CD4-positive, alpha-beta T cell (primary cell): ENCODE measurements at places on chromosomes 12 and 14.

GRCh38 chr14:99772371-99773283 lies 20.6 kb upstream of the EML1 start:
- no peaks in the 10 kb centered on the region for H3K36me3 ChIP-seq
- no peak overlapping the region for H3K4me3 ChIP-seq
- no peak for DNase-seq
- no peak overlapping the region for H3K27ac ChIP-seq

DNA sequence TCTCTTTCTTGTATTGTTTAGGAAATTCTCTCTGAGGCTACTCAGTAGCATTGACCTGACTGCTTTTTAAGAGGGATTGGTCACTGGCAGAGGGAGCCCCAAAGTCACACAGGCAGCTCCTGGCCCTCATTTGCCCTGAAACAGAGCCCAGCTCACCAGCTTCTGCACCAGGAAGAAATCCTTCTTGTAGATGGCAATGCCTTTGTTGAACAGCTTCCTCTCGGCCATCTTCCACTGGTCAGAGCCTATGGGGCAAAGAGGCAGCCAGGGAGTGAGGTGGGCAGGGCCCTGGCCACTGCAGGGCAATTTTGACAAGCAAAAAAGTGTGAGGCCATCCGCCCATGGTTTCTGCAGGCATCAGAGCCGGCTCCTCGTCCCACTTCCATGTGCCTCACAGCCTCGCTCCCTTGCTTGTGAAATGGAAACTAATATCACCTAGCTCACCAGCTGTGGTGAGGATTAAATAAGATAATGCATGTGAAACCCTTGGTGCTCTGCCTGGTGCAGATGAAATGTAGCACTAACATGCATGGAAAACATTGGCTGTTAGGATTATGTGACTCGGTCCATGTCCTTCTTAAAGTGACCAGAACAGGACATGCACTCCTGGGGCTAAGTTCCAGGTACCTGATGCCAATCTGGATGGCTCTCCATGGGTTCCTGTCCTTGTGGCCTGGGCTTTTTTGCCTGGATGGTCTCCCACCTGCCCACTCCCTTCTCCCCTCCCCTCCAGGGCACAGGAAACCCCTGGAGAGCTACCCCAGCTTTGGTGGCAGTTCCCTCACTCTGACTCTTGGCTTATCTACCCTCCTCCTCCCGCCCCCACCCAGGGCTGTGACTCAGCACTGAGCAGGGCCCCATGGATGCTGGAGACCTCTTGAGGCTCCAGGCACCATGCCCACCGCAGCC lies 11.2 kb upstream of the PNMA1 start:
- no peak for DNase-seq
- H3K4me3 ChIP-seq = no peak overlapping the region
- H3K4me1 ChIP-seq = peaks cover 43% of the 10 kb centered on the region
- no peaks in the 10 kb centered on the region for H3K27me3 ChIP-seq
- peak overlapping the region; percentile 38 for H3K27ac ChIP-seq
- H3K36me3 ChIP-seq = peaks cover 96% of the 10 kb centered on the region

- no peaks in the 10 kb centered on the region for H3K4me1 ChIP-seq
- H3K4me3 ChIP-seq = no peak overlapping the region
These were observed 202.1 kb downstream of the ADAMTS20 start for GRCh38 chr12:43349863-43350262.

- H3K4me1 ChIP-seq = no peaks in the 10 kb centered on the region
- no peaks in the 10 kb centered on the region for H3K36me3 ChIP-seq
- H3K27me3 ChIP-seq = peaks cover 38% of the 10 kb centered on the region
- H3K27ac ChIP-seq = no peak overlapping the region
- DNase-seq = no peak
- no peak overlapping the region for H3K4me3 ChIP-seq
These were observed 53.7 kb downstream of the FBXL14 start for GRCh38 chr12:1540690-1541089.

GRCh38 chr14:104650057-104650980 lies 39.1 kb upstream of the INF2 start:
- no peaks in the 10 kb centered on the region for H3K36me3 ChIP-seq
- H3K27ac ChIP-seq = no peak overlapping the region
- peak; percentile 58 for DNase-seq
- H3K4me1 ChIP-seq = peaks cover 10% of the 10 kb centered on the region
- peaks cover 6% of the 10 kb centered on the region for H3K27me3 ChIP-seq

DNA sequence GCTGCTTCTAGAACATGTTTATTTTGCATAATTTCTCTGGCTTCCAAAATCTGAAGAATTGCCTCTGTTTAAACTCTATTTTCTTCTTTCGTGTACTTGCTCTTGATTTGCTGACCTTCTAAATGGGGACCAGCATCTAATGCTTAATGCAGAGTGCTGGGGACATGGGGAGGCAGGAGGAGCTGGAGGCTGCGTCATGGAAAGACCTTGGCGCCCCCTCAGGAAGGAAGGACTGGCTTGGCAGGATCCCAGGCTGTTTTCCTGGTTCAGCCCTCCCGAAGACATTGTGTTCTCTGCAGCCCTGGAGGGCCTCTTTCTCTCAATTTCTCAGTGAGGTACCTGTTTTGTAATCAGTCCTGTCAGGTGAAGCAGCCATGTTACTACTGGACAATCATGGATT lies 5.5 kb downstream of the PRKCH start:
- peaks cover 46% of the 10 kb centered on the region for H3K4me1 ChIP-seq
- H3K27ac ChIP-seq = peak overlapping the region; percentile 75
- H3K36me3 ChIP-seq = no peaks in the 10 kb centered on the region
- no peak for DNase-seq

DNA sequence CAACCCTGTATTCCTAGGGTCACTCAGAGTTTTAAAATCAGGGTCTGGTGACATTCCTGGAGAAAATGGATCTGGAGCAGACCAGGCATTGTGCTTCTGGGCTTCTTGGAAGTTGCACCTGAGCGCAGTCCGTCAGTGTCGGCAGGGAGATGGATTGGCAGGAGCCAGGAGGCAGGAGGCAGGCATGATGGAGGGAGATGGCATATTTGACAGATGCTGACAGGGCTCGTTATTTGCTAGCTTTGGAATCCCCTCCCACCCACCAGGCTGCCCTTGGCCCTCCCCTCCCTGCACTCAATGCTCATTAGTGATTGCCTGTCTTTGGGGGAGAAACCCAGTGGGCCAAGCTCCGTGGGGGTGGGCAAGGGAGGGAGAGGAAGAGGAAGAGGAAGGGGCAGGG lies 4.7 kb downstream of the CISTR start:
- H3K27ac ChIP-seq = no peak overlapping the region
- peaks cover 57% of the 10 kb centered on the region for H3K27me3 ChIP-seq
- H3K4me1 ChIP-seq = peaks cover 46% of the 10 kb centered on the region
- no peak overlapping the region for H3K4me3 ChIP-seq
- no peaks in the 10 kb centered on the region for H3K36me3 ChIP-seq

DNA sequence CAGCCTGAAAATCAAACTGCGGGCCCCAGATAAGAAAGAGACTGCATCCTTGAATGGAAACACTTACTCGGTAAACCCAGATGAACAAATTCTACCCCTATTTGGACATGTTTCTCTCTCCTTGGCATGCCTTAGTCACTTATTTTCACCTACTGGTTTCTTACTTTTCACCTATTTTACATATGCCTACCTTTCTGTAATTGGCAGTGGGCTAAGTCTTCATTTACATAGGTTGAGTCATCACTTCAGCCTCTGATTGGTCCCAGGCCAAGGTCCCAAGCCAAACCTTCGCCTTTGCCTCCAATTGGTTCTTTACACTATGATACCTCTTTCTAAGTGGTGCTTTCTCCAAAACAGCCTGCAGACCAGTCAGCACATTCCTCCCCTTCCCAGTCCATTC lies 111.3 kb downstream of the DYRK2 start:
- no peaks in the 10 kb centered on the region for H3K36me3 ChIP-seq
- no peaks in the 10 kb centered on the region for H3K27me3 ChIP-seq
- H3K4me3 ChIP-seq = no peak overlapping the region
- no peaks in the 10 kb centered on the region for H3K4me1 ChIP-seq
- DNase-seq = no peak
- H3K27ac ChIP-seq = no peak overlapping the region

DNA sequence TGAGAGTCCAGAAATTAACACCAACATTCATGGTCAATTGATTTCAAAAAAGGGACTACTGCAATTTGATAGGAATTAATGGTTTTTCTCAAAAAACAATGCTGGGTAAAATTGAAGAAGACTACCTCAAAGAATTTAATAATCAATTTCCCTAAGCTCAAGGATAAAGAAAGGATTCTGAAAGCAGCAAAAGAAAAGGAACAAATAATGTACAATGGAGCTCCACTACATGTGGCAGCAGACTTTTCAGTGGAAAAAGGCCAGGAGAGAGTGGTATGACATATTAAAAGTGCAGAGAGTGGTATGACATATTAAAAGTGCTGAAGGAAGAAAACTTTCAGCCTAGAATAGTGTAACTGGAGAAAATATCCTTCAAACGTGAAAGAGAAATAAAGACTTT lies 15.6 kb upstream of the TAS2R43 start:
- H3K27me3 ChIP-seq = no peaks in the 10 kb centered on the region
- H3K36me3 ChIP-seq = no peaks in the 10 kb centered on the region
- H3K4me3 ChIP-seq = no peak overlapping the region
- no peak for DNase-seq
- peaks cover 9% of the 10 kb centered on the region for H3K4me1 ChIP-seq

GRCh38 chr14:51370758-51371386 lies 130.8 kb downstream of the TMX1 start:
- no peak overlapping the region for H3K27ac ChIP-seq
- DNase-seq = no peak
- H3K36me3 ChIP-seq = no peaks in the 10 kb centered on the region
- no peaks in the 10 kb centered on the region for H3K27me3 ChIP-seq
- H3K4me1 ChIP-seq = no peaks in the 10 kb centered on the region

DNA sequence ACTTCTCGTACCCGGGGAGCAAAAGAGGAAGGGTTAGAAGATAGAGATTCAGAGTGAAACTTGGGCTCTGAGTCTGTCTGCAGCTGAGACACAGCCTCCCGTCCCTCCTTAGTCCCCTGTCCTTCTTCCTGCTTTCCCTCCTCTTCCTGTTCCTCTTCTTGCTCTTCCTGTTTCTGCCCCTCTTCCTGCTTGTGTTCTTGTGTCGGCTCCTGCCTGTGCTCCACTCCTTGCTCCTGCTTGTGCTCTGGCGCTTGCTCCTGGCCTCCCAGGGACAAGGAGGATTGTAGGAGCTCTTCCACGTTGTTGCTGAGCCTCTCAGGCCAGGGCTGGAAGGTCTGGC lies 3.0 kb downstream of the ACRBP start:
- H3K27me3 ChIP-seq = no peaks in the 10 kb centered on the region
- H3K4me3 ChIP-seq = no peak overlapping the region
- peaks cover 4% of the 10 kb centered on the region for H3K36me3 ChIP-seq
- H3K4me1 ChIP-seq = peaks cover 12% of the 10 kb centered on the region

GRCh38 chr12:116040402-116040801 lies 237.1 kb downstream of the MED13L start:
- H3K27ac ChIP-seq = no peak overlapping the region
- no peak overlapping the region for H3K4me3 ChIP-seq
- H3K36me3 ChIP-seq = no peaks in the 10 kb centered on the region
- no peaks in the 10 kb centered on the region for H3K27me3 ChIP-seq
- no peaks in the 10 kb centered on the region for H3K4me1 ChIP-seq
- no peak for DNase-seq

- H3K4me1 ChIP-seq = peaks cover 27% of the 10 kb centered on the region
- no peak for DNase-seq
- no peak overlapping the region for H3K4me3 ChIP-seq
- no peaks in the 10 kb centered on the region for H3K36me3 ChIP-seq
- no peaks in the 10 kb centered on the region for H3K27me3 ChIP-seq
- H3K27ac ChIP-seq = no peak overlapping the region
These were observed 129.4 kb downstream of the SCARB1 start for GRCh38 chr12:124734224-124734788.

DNA sequence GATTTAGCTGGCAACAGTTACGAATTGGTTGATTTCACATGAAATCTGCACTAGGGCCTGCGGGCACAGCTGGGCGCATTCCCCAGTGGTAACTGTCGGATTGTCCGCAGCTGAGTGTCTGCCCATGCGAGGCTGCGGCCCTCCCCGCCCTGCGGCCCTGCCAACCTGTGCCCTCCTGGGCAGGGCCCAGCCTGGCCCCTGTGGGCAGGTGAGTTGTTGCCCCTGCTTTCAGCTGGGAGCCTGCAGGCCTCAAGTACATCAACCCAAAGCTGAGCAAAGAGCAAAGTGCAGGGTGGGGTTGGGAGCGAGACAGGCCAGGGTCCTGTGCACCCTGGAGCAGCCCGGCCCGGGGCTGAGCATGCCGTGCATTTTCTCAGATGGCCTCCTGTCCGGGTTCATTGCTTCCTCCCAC lies 89.1 kb downstream of the ADGRD1 start:
- no peaks in the 10 kb centered on the region for H3K4me1 ChIP-seq
- no peak overlapping the region for H3K27ac ChIP-seq
- H3K36me3 ChIP-seq = no peaks in the 10 kb centered on the region
- H3K4me3 ChIP-seq = no peak overlapping the region
